HCEC 1CT (cell line): ENCODE measurements at places on chromosomes 5 and 9.

GRCh38 chr9:82797534-82797933 is 265.4 kb downstream of the RASEF start:
- no peak for DNase-seq

GRCh38 chr5:168339109-168339771 is 47.8 kb downstream of the WWC1 start:
- DNase-seq: no peak

GRCh38 chr9:121604654-121605053 is 46.8 kb upstream of the DAB2IP start:
- DNase-seq: no peak

- no peak for DNase-seq
These were observed 245.4 kb downstream of the PCSK5 start for GRCh38 chr9:76135902-76136301.

- DNase-seq: no peak
These were observed 914.9 kb downstream of the EFNA5 start for GRCh38 chr5:106755789-106756188.

- no peak for DNase-seq
These were observed 166.0 kb downstream of the COL23A1 start for GRCh38 chr5:178423901-178424809.

- no peak for DNase-seq
These were observed 368.4 kb downstream of the CDH18 start for GRCh38 chr5:19619571-19619970.

DNA sequence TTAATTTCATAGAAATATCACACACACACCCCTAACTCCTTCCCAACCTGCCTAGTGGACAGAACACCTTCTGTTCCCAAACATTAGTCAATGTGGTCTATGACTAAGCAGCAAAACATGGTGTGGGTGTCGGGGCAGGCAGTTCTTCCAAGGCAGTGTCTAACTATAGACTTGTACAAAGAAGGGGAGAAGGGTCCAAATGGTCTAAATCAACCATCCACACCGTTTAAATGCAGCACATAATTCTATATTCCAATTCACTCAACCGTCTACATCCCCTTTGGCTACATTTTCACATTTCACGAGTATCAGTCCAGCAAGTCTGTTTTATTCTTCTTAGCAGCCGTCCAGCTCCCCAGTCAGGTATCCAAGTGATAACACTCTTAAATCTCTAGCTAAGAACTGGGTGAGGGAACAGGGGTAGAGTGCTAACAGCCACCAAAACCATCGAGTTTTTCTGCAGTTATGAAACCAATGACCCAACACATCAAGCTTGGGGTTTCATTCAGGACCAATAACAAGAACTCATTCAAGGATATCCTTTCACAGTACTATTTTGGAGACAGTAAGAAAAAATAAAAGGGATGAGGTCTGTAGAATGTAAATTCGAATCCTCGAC is 3.3 kb downstream of the ZNF608 start:
- DNase-seq: peak; percentile 80

- no peak for DNase-seq
These were observed 179.3 kb downstream of the FSTL4 start for GRCh38 chr5:133432956-133433532.

GRCh38 chr5:2575871-2576270 is 175.6 kb downstream of the IRX2 start:
- no peak for DNase-seq

- DNase-seq: no peak
These were observed 45.3 kb upstream of the PPP3R2 start for GRCh38 chr9:101639785-101640665.

DNA sequence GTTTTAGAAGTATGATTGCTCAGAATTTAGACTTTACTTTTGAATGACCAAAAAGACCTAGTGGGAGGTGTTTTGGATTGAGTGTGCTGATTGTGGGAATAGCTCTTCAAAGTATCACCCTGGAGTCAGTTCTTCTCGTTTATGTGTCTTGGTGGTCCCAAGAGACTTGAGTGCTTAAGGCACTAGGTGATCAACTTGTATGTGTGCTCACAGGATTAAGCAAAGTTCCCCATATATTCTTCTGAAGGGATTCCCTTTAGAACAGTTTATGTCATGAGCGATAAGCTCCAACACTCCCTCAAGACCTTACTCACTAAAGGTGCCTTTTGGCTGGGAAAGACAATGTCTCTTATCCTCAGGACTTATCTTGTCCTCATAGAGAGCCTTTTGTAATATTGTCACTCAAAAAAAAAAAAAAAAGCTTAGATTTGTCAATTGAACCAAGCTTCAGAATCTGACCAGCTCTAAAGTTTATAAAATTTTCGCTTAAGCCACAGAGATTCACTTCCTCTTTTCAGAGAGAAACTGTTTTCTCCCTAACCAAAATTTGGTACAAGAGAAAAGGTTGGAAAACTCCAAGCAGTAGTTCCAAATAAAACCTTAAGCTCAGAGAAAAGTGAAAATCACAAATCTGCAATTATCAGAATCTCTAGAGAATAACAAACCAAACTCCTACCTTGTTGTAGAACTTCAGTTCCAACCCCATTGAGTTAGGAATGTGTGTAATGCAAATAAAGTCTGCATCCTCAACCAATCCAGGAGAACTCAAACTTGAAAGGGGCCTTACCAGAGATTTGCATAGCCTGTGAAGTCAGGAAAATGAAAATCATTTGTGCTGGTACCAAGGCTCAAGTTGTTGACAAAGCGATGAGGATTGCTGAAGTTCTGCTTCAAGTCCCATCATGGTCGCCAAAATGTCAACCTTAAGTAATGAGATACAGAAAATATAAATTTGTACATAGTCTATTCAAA is 40.0 kb upstream of the PDZD2 start:
- DNase-seq: no peak

- DNase-seq: no peak
These were observed 8.2 kb upstream of the EPB41L4B start for GRCh38 chr9:109328978-109329637.

- peak; percentile 50 for DNase-seq
These were observed 19.1 kb downstream of the TNFSF8 start for GRCh38 chr9:114911167-114911821.

GRCh38 chr5:154860123-154860522 is 1.7 kb downstream of the CNOT8 start:
- DNase-seq: peak; percentile 69

GRCh38 chr5:92308679-92309078 is 925.6 kb upstream of the ARRDC3 start:
- DNase-seq: no peak

DNA sequence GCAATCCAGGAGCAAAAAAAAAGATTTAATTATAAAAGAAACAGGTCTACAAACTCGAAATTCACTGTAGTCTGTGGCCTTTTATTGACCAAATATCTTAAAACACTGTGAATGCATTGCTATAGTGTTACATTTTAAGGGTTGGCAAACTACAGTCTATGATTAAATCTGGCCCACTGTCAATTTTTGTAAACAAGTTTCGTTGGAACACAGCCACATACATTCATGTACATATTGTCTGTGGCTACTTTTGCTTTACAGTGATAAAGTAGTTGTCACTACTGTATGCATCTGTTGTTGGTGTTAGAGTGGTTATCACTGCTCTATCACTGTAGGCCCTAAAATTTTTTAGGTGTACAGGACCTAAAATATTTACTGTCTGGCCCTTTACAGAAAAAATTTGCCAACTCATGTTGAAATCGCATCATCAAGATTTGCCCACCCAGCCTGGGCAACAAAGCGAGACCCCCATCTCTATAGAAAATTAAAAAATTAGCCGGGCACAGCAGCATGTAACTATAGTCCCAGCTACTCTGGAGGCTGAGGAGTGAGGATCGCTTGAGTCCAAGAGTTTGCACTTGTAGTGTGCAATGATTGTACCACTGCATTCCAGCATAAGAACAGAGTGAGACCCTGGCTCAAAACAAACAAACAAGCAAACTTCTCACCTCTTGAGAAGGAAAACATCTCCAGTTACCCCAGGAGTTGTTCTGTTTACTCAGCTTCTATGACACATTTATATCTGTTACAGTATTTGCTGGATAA is 89.0 kb downstream of the ERBIN start:
- peak; percentile 3 for DNase-seq

DNA sequence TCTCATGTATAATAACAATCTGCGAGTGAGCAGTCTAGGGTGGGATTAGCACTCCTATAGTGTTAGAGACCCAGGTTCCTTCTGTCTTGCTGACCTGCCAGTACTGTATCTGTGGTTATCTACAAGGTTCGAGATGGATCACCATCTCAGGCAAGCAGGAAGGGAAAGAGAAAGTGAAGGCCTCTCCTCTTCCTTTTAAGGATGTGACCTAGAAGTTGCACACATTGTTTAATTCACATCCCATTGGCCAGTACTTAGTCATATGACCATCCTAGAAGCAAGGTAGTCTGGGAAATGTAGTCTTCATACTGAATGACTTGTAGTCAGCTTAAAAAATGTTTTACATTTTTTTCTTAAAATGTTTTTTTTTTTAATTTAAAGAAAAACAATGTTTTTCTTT is 168.6 kb downstream of the CARTPT start:
- DNase-seq: peak; percentile 65

- no peak for DNase-seq
These were observed 12.5 kb upstream of the CHD1 start for GRCh38 chr5:98941131-98941883.

DNA sequence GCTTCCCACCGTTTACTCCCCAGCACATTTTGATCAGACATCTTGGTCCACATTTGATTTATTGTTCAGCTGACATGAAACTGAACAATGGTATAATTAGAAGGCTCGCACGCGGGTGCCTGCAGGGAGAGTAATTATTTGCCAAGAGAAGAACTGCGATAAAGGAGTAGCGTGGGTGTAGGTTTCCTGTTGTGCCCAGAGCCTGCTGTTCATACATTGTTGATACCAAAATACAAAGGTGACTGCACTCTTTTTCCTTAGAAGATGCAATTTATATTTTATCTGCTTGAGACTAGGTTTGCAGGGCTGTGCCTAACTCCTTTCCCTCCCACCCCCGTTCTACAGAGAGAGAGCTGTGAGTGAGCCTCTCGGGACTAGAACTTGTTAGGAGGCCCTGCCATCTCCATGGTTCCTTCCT is 241.8 kb upstream of the MSX2 start:
- DNase-seq: no peak

- peak; percentile 18 for DNase-seq
These were observed 270.7 kb upstream of the WWC1 start for GRCh38 chr5:168020542-168021294.

- no peak for DNase-seq
These were observed 1237.4 kb upstream of the CDH18 start for GRCh38 chr5:21225223-21226064.

DNA sequence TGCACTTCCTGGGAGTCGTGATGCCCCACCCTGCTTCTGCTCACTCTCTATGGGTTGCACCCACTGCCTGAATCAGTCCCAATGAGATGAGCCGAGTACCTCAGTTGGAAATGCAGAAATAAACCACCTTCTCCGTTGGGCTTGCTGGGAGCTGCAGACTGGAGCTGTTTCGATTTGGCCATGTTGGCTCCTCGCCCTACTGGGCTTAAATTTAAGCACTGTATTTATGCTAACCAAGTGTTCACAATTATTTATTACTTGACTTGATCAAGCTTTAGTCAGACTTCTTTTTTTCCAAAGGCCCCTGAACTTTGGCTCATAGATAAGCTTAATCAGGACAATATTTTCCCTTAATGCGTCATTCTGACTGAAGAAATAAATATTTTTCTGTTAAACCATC is 1072.4 kb upstream of the CDH9 start:
- DNase-seq: peak; percentile 48

- no peak for DNase-seq
These were observed 35.6 kb upstream of the SUSD3 start for GRCh38 chr9:93022721-93023520.

DNA sequence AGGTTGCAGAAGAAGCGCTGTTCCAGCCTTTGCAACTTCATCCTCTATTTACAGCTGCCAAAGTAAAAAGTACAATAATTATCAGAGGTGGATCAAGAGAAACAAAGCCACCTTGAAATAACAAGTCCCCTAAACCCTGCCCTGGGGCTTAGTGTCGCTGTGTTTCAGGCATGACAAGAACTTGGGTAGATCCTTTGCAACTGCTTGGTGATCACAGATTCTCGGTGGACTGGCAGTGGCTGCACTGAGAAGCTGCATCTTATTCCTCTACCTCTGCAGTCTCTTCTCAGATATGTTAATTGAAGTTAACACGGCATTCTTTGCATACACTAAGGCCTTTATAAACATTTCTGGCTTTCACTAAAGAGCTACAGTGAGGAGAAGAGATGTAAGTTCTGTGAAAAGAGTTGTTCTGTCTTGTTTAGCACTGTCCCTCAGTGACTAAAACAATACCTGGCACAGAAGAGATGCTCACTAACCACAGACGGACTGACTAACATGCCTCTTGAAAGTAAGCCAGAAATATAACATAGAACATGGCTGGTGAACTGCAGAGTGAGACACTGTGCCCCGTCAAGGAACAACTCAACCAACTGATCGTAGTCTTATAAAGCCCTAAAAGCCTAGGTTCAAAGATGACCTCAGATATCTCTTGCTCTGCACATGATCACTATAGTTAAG is 144.2 kb downstream of the MLLT3 start:
- DNase-seq: no peak

- no peak for DNase-seq
These were observed 74.8 kb downstream of the ST8SIA4 start for GRCh38 chr5:100828071-100828897.

DNA sequence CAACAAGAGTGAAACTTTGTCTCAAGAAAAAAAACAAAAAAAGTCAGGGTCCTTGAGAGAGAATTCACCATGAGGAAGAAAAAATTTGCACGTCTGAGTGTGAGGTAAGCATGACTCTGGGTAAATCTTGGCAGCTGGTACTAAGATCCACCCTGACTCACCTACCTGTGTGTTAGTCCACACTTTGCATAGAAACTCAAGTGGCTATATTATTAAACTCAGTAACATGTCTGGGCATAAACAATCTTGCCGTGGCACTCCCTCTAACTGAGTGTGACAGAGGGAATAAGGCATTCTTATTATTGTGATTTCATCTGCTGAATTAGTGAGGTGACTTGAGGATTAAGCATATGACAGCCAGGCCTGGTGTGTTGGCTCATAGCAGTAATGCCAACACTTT is 259.4 kb upstream of the VLDLR start:
- DNase-seq: no peak

DNA sequence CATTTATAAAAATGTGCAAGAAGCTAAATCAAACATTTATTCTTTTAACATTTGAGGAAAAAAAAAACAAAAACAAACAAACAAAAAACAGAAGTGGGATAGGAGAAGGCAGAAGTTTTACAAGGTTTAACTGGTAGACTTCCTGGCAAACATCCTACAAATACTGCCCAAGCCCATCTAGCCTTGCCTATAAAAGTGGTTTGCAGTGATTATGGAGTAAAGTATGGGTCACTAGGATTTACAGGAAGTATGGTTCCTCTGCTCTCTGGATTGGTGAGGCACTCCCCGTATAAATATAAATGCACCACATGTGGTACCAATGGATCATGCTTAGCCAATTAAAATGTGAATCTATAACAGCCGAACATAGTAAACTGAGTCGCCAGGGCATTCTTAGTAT is 291.9 kb downstream of the EDIL3 start:
- no peak for DNase-seq
